ENCODE measurements at places on chromosomes 6 and 20.

GRCh38 chr6:105313211-105313610 is 89.7 kb downstream of the PREP start:
- no peak for DNase-seq

DNA sequence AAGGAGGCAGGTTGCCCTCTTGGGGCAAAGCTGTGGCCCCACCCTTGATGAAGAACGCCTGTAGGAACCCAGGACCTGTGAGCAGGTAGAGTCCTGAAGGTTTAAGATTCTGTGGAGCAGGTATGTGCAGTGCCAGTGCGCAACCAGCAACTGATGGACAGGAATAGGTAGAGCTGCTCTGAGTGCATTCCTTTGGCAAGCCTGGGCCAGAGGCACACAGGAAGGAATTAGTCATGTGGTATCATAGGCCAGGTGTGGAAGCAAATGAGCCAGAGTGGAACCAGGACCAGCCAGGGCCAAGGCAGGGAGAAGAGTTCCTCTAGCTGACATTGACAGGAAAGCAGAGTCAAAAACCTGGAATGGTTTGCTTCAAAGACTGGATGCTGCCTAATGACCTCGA is 1.4 kb upstream of the KHDC1 start:
- DNase-seq = no peak

GRCh38 chr6:107434812-107435211 is 24.6 kb downstream of the PDSS2 start:
- DNase-seq = no peak

- no peak for DNase-seq
Measured at GRCh38 chr6:19811397-19812079, 25.6 kb upstream of the ID4 start.

GRCh38 chr6:81849248-81849647 is 96.8 kb upstream of the TENT5A start:
- DNase-seq = no peak

DNA sequence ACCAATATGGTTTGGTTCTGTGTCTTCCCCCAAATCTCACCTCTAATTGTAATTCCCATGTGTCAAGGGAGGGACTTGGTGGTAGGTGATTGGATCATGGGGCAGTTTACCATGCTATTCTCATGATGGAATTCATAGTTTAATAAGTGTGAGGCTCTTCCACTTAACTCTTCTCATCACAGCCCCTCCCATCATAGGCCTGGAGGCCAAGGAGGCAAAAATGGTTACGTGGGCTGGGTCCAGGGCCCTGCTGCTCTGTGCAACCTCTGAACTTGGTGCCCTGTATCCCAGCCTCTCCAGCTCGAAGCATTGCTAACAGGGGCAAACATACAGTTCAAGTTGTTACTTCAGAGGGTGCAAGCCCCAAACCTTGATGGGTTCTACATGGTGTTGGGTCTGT is 232.7 kb downstream of the ADGRG6 start:
- DNase-seq = no peak

GRCh38 chr6:144710207-144710606 is 425.1 kb downstream of the UTRN start:
- DNase-seq = no peak

GRCh38 chr6:32087574-32088486 is 21.3 kb downstream of the TNXB start:
- peak; percentile 74 for DNase-seq

DNA sequence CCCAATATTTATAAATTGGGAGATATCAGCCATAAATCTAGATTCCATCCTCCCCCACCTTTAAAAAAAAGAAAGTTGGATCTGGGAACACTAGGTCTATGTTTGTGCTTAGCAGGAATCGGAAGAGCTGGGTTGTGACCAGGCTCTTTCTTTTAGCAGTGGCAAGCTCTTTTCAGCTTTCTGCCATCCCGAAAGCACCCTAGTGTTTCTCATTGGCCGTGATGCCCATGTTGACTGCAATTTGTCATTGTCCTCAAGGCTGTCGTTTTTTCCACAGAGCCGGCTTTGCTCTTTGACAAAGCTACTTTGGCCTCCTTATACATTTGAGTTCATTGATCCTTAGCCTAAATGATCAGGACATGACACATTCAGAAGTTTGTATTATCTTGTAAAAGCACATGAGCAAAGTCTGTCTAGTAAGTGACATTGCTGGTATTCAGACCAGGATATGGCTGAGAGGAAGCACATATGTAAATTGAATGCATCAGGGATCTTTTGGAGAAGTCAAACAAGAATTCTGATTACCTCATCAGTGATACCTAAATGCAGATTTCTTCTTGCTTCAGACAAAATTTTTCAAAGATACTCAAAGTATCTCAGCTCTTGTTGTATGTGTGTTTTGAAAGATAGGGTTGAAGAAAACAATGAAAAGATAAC is 50.1 kb downstream of the CARMIL1 start:
- DNase-seq = no peak

GRCh38 chr6:41332241-41332640 is 3.2 kb upstream of the NCR2 start:
- DNase-seq = no peak

- no peak for DNase-seq
Measured at GRCh38 chr6:80156221-80156620, 49.8 kb downstream of the BCKDHB start.

GRCh38 chr6:123570813-123571684 is 65.7 kb downstream of the TRDN start:
- DNase-seq = no peak

DNA sequence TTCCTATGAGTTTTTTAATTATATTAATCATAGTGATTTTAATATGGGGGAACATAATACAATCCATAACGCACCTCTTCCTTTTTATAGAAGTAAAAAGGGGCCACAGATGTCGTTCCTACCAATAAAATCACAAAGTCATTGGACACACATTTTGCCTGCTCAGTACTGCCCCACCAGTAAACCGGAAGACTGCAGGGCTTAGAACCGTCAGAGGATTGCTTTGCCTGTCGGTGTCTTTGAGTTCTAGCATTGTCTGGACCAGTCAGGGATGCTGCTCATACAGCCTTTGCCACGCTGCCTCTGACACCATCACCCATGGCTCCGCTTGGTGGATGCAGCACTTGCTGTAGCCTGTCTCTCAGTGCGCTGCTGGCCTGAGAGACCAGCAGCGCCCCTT is 853.6 kb downstream of the C6orf118 start:
- no peak for DNase-seq

- peak; percentile 9 for DNase-seq
Measured at GRCh38 chr20:12012241-12013222, 94.8 kb downstream of the BTBD3 start.

DNA sequence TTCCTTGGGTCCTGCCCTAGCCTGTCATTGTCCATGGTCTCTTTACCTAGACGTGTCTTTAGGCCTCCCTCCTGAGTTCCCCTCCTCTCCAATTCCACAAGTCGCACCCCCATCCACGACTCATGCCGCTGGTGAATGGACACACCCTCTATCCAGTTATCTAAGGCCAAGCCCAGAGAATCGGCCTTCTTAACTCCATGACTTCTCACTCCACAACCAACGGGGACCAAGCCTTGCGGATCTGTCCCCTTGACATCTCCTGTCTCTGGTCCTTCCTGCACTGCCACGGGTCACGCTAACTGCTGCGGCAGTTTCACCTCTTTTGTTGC is 7.0 kb upstream of the RREB1 start:
- no peak for DNase-seq

- no peak for DNase-seq
Measured at GRCh38 chr6:109183109-109183650, 87.9 kb downstream of the CEP57L1 start.

GRCh38 chr6:119360262-119360915 is 10.8 kb upstream of the MAN1A1 start:
- DNase-seq = no peak

DNA sequence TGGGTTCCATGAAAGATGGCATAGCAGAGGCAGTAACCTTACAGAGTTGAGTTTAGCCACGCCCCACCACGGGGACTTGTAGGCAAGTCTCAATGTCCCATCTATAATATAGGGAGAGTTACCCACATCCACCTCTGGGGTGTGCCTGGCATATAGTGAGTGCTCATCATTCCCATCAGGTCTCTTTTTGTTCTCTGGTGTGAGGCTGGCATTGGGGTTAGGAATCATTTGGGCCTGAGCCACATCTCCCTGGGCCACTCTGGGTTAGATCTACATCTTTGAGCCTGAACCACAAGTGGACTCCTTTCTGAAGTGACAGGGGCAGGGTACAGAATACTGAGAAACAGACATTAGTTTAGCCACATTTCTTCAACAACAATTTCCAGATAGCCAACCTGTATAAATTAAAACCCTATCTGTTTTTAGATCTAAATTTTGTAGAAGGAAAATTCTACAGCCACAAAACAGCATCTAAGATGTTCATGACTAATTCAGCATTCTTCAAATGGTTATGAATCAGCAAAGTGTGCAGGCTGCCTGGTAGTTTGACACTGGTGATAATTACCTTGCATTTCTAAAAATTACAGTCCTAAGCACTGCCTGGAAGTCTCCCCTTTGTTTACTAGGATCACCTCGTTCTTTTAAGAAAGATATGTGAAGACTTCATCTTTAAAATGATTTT is 20.1 kb downstream of the RNF24 start:
- DNase-seq = no peak

DNA sequence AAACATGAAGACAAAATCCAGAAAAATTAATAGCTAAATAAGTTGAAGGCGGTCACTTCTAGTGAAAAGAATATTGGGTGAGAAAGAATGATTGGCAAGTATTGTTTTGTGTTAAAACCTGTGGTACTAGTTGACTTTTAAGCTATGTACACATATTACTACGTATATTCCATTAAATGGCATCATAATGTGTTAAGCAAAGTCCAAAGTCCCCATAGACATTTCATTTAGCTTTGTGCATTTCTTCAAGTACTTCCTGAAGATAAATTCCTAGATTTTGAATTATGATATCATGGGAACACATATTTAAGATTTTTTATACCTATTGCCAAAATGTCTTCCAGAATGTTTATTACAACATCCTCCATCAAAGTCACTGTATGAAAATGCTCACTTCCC is 272.7 kb upstream of the IRAK1BP1 start:
- DNase-seq = no peak

- DNase-seq = no peak
Measured at GRCh38 chr6:705047-705446, 12.1 kb upstream of the EXOC2 start.

DNA sequence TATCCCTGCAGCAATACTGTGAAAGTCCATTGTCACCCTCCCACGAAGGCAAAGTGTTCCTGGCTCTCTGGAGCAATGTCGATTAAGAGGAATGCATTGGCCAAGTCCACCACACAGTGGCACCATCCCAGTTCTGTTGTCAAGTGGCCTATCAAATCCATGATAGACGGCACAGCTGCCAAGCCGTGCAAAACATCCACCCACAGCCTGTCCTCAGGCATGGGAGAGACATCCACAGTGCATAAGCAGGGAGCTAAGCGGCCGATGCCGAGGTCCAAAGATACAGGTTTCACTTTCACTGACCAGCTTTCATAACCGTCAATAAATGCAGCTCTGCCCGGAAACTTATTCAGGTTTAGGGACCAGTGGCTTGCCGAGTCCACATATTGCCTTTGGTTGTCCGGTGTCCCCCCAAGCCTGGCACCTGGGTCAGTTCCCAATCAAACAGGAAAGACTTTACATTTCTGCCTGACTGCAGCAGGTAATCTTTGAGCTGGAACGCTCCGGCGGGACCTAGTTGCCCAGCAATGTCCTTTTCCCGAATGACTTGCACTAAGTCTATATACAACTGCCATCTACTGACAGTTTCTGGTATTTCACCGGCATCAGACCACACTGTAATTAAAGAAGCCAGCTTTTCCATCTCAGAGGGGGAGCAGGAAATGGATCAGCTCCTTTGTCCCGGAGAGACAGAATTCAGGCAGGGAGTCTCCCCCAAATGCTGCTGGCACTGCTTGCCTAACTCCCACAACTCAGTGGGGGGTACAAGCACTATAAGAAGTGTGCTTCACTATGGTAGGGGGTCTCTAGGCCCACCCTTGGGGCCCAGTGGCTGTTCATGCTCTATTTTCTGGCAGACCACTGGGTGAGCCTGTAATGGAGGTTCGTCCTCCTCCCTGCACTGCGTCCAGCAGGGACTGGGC is 6.3 kb downstream of the ZKSCAN3 start:
- DNase-seq = peak; percentile 35

DNA sequence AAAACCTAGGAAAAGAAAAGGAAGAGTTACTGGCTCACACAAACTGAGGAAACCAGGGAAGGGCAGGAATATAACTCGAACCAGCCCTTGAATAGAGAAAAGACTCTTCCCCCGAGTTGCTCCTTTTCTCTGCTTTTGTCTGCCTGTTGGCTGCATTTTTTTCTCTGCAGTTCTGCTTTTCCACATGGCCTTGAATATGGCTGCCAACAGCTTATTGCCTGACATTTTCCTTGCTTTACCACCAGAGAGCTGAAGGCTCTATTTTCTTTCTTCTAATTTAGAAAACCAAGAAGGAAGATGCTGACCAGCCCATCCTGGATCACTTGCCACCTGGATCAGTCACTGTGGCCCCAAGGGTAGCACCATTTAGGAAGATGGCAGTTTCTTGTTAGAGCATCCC is 164.8 kb upstream of the MAN1A1 start:
- DNase-seq = no peak

GRCh38 chr6:170407200-170407599 is 100.6 kb downstream of the FAM120B start:
- DNase-seq = no peak

DNA sequence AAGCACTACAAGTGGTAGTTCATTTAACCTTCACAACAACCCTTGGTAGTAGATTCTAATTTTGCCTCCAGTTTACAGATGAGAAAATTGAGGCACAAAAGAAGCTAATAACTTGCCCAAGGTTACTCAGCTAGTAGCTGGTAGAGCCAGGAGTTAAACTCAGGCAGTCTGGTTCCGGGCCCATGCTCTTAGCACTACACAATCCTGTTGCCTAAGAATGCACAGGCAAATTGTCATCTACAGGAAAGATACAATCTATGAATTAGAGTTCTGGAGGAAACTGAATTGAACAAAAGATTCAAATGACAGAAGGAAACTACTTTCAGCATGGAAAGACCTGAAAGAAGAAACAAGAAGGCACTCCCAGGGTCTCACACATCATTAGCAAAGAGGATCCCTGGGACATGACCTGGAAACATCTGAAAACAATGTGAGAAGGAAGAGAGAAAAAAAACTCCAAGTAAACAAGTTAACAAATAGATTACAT is 56.8 kb downstream of the ZHX3 start:
- DNase-seq = no peak

Data from GM19239 (cell line).